Astrocyte (in vitro differentiated cells and primary cell): ENCODE measurements at places on chromosomes 12 and 14.

DNA sequence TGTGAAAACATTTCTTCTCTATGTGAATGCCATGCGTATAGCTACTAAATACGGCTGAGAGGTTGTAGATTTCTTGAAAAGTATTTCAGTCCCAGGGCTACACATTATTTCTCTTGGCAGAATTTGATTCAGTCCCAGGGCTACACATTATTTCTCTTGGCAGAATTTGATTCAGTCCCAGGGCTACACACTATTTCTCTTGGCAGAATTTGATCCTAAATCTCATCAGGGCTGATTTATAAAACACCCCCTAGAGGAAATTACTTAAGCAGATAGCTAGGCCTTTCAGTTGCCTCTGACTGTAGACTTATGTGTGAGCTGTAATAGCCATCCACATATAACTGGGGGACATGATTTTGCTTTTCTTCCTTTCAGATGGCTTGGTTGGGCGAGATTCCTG lies 50.4 kb downstream of the AK7 start:
- peak; percentile 29 for DNase-seq

DNA sequence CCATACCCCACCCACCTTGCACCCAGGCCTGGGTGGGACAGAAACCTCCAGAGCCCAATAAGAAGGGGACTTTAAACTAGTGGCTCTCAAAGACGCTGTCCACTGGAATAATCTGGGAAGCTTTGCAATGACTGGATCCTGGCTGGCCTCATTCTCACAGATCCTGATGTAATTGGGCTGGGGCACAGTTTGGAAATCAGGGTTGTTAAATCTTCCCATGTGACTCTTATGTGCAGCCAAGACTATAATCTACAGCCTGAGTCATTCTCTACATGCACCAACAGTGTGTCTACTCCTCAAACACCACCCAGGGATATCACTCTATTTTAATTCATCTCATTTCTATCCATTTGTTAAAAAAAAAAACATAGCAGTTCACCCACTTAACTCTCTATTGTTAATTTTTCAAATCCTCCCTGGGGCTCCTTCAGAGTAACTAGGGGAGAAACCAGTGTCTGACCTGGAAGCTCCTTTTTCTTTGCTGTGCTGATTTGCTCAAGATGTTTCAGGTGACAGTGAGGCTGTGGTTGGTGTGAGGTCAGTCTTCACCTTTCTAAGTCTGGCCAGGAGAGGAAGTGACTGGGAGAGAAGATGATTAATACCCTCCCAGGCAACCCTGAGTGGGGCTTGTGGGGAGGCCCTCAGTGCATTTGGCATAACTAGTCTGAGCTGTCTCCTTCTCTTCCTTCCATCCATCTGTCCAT lies 211.6 kb upstream of the SFSWAP start:
- no peak for DNase-seq

GRCh38 chr12:132351751-132352495 lies 22.5 kb upstream of the GALNT9 start:
- no peak for DNase-seq

DNA sequence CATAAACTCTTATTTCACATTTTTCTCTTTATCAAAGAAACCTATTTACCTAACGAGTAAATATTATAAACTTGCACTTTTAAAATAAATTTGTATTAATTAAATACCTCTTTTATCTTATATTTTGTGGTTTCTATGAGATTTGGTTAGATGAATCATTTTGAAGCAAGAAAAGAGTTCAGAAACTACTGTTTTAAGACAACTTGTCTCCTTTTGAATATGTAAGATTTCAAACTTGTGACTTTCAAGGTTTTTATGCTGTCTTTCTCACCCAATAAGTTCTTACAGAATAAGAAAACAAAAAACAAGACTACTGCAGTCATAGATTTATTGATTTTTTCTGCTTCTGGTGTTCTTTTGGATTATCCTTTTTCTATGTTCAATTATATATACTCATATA lies 339.0 kb downstream of the SNAPC1 start:
- no peak for DNase-seq

GRCh38 chr12:104057771-104058197 lies 6.5 kb upstream of the HCFC2 start:
- DNase-seq, result no peak

DNA sequence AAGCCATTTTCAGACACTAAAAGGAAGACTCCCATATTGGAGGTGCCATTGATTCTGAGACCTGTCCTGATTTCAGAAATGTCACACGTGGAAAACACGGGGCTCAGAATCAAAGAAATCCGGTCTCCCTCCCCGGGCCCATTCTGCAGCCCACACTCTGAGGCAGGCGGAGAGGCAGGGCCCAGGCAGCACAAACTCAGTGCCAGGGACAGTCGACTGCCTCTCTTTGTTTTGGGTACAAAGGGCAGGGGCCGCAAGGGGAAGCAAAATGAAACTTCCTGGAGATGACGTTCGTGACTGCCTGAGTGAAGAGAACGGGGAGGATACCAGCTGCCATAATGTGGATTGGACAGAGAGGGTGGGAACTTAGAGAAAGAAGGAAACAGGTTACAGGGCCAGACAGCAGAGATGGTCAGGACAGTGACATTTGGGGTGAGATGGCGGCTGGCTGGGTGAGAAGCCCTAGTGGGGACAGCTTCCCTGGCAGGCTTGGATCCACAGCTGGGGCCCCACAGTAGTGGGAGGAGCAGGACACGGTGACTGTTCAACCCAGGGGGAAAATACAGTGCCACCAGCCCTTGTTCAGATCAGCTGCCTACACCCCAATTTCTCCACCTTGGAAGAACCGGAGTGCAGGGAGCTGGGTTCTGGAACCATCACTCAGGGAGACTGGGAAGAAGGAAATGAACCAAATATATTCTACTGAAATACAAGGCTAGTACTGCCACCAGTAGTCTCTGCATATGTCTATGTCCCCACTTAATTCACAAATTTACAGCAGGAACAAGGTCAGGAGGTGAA lies 8.1 kb downstream of the GAPDH start:
- DNase-seq, result no peak
